HT1080 (cell line): ENCODE measurements at places on chromosomes 4 and X. TPM values are rescaled to one million over a fixed set of nuclear protein-coding genes. Genes with fewer than 3 reads are reported as not detected.

Gene NPNT
- total RNA-seq, result not detected in 2 replicates

Gene SRPX
- total RNA-seq, result 151 and 170 TPM in 2 replicates

Gene ETFDH
- total RNA-seq, result 7.4 and 11.9 TPM in 2 replicates

Gene LETM1
- 88.5 and 99.3 TPM in 2 replicates for total RNA-seq

Gene FAM114A1
- 21.9 and 28.5 TPM in 2 replicates for total RNA-seq

Gene TSPAN7
- total RNA-seq, result 0.23 TPM in 1 of 2 replicates, not detected in the other

Gene CDX4
- not detected in 2 replicates for total RNA-seq

Gene CFP
- total RNA-seq, result 0.24 and 0.67 TPM in 2 replicates

Gene CLNK
- not detected in 2 replicates for total RNA-seq

Gene CYLC1
- not detected in 2 replicates for total RNA-seq

Gene CCNA2
- total RNA-seq, result 175 and 190 TPM in 2 replicates

Gene RAB33A
- total RNA-seq, result 0.16 TPM in 1 of 2 replicates, not detected in the other

Gene ZNF141
- 0.57 and 0.72 TPM in 2 replicates for total RNA-seq

Gene GJB1
- total RNA-seq, result not detected in 2 replicates

Gene PDS5A
- total RNA-seq, result 46.2 and 50.3 TPM in 2 replicates

Gene IQCM
- not detected in 2 replicates for total RNA-seq

Gene RBMXL3
- not detected in 2 replicates for total RNA-seq

Gene FGB
- not detected in 2 replicates for total RNA-seq

Gene NALF2
- 3.4 and 5.0 TPM in 2 replicates for total RNA-seq

Gene XAGE2
- total RNA-seq, result 0.61 TPM in 1 of 2 replicates, not detected in the other

Gene PNCK
- not detected in 2 replicates for total RNA-seq
